Stimulated activated CD4-positive, alpha-beta T cell treated with anti-CD3 and anti-CD28 coated beads, Interleukin-2, amount 100 ng/mL, for 4 hours (primary cell): ENCODE measurements at places on chromosomes 1 and 21.
A peak's percentile ranks its signal among the peaks of the same experiment; 100 is the strongest.

DNA sequence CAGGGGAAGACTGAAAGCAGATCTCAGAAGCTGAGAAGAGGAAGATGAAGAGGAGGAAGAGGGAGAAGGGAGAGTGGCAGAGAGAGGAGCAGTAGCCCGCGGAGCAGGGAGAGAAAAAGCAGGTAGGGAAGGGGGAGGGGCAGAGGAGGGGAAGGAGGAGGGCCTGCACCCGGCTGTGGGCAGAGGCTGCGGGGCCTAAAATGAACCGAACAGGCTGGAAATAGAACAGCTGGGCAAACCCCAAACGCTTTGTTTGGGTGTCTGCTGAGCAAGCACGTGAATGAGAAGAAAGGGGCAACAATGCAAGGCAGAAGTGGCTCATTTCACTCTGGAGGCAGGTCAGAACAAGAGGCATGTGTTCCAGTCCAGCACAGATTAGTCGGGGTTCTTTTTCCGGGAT, 33.5 kb downstream of the KCNC4 start:
- no peak for DNase-seq

- no peak for DNase-seq
Observed at GRCh38 chr1:86537928-86538695, 8.8 kb upstream of the CLCA4 start.

GRCh38 chr1:20732588-20733359, at the start of gene SH2D5:
TSS of gene SH2D5 (minus strand) at chr1:20732703. CDS start at chr1:20728044, 4,659 bp downstream.
- peak; percentile 78 for DNase-seq

DNA sequence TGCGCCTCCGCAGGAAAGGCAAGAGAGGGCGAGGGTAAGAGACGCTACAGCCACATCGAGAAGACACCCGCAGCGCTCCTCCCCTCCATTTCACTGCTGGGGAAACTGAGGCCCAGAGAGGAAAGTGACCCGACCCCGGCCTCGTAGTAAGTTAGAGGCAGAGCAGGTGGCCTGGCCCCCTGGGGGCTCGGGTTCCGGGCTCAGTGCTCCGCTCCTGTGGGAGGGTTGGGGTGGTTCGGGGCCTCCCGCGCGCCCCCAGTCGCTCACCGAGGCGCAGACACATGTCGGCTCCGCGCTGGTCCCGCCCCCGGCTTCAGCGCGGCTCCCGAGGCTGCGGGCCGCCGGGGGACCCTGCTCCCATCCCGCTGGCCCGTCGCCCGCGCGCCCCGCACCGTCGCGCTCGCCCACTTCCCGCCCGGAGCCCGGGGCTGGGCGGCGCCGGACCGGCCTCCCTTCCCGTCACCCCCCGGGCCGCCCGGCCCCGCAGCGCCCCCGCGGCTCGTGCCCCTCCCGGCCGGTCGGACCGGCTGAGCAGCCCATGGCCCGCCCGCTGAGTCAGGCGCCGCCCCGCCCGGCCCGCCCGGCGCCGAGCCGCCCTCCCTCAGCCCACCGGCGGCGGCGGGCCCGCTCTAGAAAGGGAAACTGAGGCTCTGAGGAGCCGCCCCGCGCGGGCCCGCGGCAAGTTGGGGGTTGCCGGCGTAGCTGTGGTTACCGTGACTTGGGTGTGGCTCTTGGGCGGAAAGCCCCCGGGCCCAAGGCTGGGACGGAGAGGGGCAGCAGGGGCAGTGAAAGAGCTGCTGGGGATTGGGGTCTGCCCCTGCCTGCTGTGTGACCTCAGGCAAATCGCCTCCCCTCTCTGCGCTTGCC, at the start of gene TMEM54:
TMEM54 (minus strand) TSS at position 434 of the 867 bp plus-strand sequence; CDS start at position 283, 151 bp downstream.
- DNase-seq = no peak

GRCh38 chr1:67723620-67724019, 38.6 kb downstream of the GADD45A start:
- DNase-seq = no peak

- no peak for DNase-seq
Observed at GRCh38 chr1:112998592-112999235, 42.7 kb upstream of the SLC16A1 start.

DNA sequence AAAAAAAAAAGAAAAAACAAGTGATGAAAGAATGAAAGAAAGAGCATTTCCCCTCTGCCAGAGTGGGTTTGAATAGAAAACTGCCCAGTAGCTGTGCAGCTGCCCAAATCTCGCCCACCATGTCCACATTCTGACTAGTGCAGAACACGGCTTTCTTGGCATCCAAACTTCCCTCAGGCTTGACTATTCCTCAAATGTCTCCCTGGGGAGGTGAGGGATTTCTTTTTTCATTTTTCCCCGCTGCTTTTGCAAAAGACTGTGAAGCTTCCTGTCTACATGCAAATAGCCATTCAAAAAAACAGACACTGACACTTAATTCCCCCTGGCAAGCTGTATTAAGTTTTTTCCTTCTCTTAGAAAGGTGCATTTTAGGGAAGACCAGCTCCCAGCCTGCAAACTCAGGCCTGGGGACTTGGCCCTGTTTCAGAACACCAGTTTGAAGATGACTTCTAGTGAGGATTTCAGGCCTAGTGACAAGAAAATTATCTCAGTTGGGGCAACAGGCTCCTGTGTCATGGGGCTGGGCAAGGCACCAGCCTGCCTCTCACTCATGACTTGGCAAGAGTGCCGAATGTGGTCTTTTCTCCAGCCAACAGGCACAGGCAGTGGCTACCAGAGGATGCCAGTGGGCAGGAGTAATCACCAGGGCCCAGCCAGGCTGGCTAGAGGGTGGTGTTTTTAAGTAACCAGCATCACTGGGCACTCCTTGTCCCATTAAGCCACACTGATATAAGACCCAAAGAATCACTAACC, 178.1 kb upstream of the NFIA start:
- no peak for DNase-seq

GRCh38 chr1:43872280-43872679, 61.3 kb upstream of the ARTN start:
- DNase-seq = no peak

- no peak for DNase-seq
Observed at GRCh38 chr21:37514038-37514667, 147.6 kb downstream of the DYRK1A start.

DNA sequence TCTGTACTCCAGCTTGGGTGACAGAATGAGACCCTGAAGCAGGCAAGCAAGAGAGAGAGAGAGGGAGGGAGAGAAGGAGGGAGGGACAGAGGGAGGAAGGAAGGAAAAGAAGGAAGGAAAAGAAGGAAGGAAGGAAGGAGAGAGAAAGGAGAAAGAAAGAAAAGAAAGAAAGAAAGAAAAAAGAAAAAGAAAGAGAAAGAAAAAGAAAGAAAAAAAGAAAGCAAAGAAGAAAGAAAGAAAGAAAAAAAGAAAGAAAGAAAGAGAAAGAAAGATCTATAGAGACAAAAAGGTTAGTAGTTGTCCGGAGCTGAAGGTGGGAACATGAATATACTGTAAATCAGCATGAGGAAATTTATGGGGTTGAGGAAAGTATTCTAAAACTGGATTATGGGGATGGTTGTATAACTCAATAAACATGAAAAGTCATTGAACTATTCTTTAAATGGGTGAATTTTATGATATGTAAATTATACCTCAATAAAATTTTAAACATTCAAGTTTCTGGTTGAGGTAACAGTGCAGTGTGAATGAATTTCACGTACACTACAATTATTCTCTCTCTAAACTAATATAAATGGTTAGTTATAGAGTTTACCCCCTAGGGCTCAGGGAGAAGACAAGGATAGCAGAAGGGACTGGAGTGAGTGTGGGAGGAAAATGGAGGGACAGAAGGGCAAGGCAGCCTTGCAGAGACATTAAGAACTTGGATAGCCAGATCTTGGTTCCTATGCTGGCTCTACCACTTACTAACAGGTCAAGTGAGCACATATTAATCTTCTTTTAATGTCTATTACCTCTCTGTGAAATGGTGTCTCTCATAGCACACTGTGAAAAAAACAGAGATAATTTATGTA, 24.8 kb upstream of the SERTAD4 start:
- no peak for DNase-seq
